ENCODE measurements at places on chromosomes 7 and 10.

DNA sequence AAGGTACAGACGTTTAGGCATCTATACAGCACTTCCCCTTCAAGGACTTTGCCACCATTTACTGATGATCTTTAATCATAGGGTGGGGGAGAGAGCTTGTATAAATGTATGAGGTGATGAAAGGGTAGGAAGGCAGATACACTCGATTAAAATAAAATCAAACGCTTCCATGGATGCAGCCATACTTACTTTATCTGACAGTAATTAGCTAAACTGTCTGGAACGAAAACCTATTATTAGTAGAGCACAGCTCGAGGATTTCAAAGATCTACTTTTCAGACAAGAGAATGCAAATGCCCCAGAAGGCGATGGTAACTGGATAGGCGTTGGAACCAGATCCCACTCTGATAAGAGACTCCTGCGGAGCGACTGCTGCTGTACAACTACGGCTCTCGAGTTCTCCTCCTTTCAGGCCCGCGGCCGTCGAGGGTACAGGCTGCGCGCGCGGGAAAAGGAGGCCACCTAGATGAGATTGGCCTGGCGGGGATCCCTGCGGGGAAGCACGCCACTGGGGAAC, 3.1 kb upstream of the NKX2-3 start:
- no peak for DNase-seq

DNA sequence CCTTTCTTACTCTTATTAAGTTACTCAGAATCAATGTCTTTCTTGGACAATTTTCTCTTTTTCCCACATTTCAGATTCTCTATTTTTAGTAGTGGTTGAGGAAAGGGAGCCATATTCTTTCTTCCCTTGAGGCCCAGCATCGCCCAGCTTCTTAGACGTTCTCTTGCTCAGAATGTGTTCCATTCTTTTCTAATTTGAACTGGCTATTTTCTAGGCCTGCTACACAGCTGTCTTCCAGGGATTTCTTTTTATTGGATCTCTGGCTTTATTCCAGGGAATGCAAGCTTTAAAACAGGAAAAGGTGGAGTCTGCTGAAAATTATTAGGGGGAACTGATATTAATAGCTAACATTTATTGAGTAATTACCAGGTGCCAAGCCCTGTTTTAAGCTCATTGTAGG, 58.3 kb downstream of the WIPF3 start:
- no peak for DNase-seq

DNA sequence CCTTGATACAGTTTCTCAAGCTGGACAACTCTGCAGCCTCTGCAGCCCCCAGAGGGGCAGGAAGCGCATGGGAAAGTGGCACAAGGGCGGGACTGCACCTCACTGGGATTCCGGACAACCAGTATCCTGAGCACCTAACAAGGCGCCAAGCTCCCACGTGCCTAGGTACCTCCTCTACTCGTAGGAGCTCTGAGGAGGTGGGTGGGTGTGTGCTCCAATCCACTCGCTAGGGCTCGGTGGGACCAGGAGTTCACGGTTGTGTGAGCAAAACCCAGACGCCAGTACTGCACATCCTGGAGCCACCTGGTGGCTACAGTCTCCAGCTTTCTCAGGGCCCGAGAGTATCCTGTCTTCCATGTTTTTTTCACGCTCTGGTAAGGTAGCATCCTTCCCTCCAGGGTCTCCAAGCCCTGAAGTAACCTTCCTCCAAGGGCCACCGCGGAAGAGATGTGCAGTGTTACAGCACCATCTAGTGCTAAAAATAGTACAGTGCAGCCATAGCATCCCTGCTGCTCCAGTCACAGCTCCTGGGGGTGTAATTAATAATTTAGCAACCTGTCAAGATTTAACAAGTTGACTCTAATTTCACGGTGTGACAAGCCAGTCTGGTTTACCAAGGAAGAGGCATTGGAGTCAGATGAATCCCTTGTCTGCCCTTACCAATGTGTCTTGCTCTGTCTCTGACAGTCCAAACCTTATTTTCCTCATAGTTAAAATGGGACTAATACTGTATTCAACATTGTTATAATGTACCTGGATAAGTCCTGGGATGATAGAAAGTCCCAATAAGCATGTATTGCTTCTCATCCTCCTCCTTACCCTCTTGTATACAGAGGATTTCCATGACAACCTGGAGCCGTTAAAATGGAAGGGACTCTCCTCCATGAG, 70.4 kb downstream of the HERPUD2 start:
- DNase-seq: peak; percentile 28

DNA sequence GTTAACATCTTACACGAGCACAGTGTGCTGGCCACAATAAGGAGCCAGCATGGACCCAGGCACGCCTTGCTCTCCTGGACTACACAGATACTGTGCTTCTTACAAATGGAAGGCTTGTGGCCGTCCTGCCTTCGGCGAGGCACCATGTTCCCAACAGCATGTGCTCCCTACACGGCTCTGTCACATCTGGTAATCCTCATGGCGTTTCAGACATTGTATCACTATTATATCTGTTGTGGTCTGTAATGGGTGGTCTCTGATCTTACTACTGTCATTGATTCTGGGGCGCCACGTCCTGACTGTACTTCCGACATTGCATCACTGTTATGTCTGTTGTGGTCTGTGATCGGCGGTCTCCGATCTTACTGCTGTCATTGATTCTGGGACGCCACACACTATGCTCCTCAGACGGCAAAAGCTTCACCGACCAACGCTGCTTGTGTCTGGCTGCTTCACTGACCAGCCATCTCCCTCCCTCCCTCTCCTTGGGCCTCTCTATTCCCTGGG, 195.4 kb downstream of the MAD1L1 start:
- peak; percentile 13 for DNase-seq

GRCh38 chr10:44906486-44906885, 4.7 kb upstream of the TMEM72 start:
- no peak for DNase-seq

DNA sequence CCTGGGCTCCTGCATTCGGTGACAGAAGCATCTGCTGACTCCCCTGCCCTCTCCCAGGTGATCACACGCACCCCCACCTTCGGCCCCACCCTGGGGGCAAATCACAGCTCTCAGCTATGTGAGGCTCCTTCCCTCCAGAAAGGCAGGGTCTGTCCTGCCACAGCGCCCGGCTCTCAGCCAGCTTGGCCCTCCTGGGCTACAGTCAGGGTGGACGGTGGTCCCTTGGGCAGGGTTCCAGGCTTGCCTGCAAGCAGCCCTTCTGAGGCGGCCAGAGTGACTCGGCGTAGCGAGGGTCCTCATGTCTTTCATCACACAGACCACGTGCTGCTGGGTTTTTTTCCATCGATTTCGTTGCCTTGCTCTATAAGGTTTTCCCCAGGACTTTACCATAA, 53.6 kb upstream of the EBF3 start:
- no peak for DNase-seq

DNA sequence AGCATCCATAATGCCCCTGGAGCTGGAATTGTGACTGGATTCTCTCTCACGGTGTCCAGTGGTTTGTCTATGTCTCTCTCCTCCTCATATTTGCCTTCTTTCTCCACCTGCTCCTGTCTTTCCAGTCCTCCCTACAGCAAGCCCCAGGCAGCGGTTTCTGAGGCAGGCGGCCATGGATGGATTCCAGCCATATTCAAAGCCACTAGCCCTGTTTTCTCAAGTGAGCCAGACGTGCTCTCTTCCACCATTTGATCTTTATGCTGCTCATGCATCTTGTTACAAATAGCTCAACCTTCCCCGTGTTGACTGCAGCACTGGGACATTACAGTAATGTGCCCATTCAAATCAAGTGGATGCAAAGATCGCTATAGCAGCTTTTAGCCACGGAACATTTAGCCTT, 387.2 kb upstream of the PODXL start:
- no peak for DNase-seq

DNA sequence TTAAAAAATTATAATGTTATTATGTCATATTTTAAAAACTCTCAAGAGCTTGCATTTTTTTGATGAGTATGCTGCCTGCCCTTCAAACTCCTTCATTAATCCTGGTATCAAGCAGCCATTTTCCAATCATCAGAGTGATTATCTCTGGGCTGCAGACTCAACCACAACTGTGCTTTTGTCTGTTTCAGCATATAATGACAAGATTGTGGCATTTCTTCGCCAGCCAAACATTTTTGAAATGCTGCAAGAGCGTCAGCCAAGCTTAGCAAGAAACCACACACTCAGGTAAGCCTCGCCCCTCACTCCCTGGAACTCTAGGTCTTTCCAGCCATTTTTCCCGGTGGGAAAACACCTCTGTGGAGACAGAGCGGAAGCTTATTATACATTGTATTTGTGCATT, 90.0 kb upstream of the STK17A start:
- no peak for DNase-seq

GRCh38 chr10:60849740-60850139, 71.5 kb downstream of the CDK1 start:
- DNase-seq: no peak

- no peak for DNase-seq
Measured at GRCh38 chr7:100753750-100754149, 20.4 kb downstream of the ZAN start.

DNA sequence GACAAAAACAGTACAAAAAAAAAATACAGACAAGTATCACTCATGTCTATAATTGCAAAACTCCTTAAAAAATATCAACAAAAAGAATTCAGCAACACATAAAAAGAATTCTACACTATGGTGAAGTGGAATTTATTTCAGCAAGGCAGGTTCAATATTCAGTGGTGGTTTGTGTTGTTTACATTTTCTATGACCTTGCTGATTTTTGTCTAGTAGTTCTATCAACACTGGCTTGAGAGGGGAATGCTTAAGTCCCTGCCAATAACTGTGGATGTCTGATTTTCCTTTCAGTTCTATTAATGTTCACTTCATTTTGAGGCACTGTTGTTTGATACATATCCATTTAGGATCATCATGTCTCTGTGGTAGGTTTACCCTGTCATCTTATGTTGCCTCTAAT, 58.5 kb downstream of the CADPS2 start:
- no peak for DNase-seq

- peak; percentile 44 for DNase-seq
Measured at GRCh38 chr10:71735709-71736569, 16.4 kb upstream of the C10orf105 start.

DNA sequence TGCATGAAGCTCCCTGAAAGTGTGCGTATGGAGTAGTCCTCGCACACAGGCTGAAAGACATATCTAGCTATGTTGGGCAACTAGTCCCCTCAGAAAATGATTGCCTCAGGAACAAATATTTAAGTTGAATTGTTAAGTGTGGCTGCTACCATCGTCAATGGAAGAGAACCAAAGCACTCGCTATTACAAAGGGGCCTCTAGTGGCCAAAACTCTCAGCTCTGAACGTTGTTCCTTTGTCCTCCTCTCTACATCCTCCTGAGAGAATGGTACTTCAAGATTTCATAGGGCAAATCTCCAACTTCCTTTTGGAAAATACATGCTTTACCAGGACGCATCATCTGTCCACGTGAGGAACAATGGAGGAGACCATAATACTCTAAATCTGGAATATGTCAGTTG, 209.9 kb downstream of the NRG3 start:
- no peak for DNase-seq

DNA sequence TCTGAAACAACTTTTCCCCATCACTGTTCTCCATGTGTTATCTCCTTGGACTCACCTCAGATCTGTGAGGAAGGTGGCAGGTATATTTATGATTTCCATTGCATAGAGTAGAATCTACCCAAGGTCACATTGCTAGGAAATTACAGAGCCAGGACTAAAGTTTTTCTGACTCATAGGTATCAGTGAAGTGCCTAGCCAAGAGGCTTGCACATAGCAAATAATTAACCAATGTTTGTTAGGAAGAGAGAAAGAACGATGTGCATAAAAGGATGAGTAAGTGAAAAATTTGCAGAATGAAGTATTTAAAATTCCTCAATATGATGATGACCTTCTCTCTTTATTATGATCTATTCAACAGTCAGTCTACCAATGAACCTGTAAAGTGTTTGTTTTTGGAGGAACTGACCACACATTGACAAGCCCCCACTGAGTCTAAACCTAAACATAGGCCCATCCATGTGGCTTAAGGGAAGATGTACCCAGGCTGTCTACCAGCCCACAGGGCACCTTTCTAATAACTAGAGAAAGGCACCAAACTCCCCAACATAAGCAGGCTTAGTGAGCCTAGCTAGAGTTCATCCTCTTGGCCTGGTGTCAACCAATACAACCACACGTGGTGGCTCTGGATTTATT, 252.9 kb upstream of the ZMIZ1 start:
- DNase-seq: no peak

- no peak for DNase-seq
Measured at GRCh38 chr7:3937146-3937545, 636.1 kb downstream of the SDK1 start.

DNA sequence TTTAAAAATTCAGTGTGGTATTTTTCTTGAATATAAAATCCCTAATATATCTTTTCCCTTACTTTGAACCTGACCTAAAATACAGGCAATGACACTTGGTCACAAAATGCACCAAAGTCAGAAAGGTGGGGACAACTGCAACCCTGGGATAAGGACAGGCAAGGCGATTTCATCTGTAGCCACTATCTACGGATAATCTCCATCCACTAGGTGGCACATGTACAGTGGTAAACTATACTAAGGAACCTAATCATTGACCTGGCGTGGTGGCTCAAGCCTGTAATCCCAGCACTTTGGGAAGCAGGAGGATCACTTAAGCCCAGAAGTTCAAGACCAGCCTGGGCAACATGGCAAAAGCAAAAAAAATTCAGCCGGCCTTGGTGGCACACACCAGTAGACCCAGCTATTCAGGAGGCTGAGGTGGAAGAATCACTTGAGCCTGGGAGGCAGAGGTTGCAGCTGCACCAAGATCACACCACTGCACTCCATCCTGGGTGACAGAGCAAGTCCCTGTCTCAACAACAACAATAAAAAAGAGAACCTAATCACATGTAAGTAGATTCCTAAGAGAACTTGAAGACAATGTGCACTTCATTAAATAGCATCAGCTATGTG, 98.9 kb downstream of the KMT2C start:
- no peak for DNase-seq

- no peak for DNase-seq
Measured at GRCh38 chr7:80838643-80839042, 80.2 kb downstream of the SEMA3C start.

GRCh38 chr7:42792841-42793240, 119.0 kb downstream of the C7orf25 start:
- no peak for DNase-seq

- DNase-seq: no peak
Measured at GRCh38 chr10:87705339-87705738, 45.7 kb downstream of the PAPSS2 start.

GRCh38 chr10:27285093-27285492, 44.5 kb upstream of the ACBD5 start:
- peak; percentile 16 for DNase-seq

- DNase-seq: no peak
Measured at GRCh38 chr10:33253411-33253810, 81.1 kb downstream of the NRP1 start.

DNA sequence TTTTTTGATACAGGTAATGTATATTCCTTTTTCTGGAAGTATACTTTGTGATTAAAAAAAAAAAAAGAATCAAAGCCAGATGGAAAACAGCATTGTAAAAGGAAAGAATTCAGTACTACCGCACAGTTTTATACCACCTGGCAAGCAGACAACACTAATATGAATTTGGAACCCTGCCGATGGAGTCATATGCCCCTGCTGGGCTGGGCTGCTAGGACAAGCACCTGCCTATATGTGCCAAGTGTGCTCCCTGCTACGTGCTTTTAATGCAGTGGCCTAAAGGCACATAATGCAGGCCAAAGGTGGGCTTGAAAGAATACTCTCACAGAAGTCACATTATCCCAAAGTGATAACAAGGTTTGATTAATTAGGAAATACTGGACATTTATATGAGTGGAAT, 29.8 kb upstream of the WAC start:
- DNase-seq: no peak

- DNase-seq: peak; percentile 50
Measured at GRCh38 chr7:140084972-140085371, 22.2 kb upstream of the PARP12 start.
